ENCODE measurements at places on chromosomes 7 and 10.
A peak's percentile ranks its signal among the peaks of the same experiment; 100 is the strongest.

DNA sequence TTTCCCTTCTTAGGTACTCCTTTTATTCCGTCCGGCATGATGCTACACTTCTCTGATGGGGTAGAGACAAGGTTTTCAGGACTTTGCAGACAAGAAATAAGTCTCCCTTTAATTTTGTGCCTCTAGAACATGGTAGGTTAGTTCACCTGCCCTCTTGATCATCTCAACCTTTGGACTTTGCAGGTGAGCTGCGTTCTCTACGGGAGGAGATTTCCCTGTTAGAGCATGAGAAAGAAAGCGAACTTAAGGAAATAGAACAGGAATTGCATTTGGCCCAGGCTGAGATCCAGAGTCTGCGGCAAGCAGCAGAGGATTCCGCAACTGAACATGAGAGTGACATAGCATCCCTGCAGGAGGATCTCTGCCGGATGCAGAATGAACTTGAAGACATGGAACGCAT, 9.2 kb downstream of the CCDC136 start:
- no peak for DNase-seq

DNA sequence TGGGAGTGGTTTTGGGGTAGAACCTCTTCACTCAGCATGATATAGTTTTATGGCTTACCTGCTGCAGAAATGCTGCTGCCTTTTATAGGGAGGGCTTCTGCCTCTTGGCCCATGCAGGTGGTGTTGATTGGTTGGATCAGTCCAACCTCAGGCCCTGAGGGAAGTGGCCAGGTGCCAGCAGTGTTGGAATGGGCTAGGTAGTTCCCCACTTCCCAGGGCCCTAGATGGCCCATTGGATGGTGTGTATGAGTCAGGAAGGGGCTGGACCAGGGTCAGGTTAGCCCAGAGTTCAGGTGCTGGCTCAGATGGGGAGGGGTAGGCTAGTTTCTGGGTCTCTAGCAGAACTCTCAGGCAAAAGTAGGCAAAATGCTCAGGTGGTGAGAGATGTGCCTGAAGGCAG, 455.5 kb downstream of the CCSER2 start:
- no peak for DNase-seq

DNA sequence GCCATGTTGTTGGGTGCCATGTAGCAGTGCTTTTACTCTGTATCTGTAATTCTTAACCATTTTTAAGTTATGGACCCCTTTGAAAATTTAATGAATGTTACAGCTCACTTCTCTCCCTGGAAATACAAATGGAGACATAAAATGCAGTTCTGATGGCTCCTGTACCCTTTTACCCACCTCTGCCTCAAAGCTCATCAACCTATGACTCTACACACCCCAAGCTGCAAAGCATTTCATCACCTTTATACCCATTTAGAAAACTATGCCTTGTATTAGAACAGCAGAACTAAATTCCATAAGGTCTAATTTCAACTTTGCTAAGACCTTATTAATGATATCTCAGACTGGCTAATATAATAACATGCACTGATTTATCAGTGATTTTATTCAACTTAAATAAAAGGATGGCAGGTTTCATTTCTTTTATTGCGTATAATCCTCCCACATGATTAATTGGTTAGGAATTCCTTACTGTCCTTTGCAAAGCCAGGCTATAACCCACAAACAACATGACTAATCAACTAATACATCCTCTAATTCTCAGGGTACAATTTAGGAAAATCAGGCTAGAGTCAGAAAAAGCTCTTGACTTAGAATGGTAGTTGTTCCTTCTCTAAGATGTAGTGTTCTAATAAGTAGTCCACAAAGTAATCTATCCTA, 68.1 kb downstream of the CPEB3 start:
- no peak for DNase-seq

DNA sequence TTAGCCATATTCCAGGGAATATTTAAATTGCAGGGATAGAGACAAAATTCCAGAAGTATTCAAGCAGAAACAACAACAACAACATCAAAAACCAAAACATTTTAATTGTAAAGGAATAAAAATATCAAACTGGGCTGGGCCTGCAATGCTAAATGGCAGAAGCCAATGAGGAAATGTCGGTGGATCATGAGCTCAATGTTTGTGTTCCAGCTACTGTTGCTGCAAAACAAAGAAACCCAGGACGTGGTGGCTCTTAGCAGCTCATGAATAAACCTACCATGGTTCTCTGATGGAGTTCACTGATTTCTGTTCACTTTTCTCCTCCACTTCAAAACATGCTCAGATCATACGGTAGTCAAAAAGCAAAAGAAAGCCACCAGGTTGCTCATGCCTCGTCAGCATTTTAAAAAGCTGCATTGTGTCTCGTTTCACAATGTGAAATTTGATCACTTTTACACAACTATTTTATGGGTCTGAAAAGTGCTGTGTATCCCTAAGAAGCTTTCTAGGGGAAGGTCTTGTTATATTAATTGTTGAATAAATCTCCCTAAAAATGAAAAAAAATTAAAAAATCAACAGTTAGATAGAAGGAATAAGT, 54.0 kb downstream of the ASNS start:
- no peak for DNase-seq

GRCh38 chr10:34237898-34238455, 577.1 kb downstream of the PARD3 start:
- no peak for DNase-seq

- no peak for DNase-seq
Observed at GRCh38 chr7:41268878-41269277, 434.0 kb downstream of the INHBA start.

DNA sequence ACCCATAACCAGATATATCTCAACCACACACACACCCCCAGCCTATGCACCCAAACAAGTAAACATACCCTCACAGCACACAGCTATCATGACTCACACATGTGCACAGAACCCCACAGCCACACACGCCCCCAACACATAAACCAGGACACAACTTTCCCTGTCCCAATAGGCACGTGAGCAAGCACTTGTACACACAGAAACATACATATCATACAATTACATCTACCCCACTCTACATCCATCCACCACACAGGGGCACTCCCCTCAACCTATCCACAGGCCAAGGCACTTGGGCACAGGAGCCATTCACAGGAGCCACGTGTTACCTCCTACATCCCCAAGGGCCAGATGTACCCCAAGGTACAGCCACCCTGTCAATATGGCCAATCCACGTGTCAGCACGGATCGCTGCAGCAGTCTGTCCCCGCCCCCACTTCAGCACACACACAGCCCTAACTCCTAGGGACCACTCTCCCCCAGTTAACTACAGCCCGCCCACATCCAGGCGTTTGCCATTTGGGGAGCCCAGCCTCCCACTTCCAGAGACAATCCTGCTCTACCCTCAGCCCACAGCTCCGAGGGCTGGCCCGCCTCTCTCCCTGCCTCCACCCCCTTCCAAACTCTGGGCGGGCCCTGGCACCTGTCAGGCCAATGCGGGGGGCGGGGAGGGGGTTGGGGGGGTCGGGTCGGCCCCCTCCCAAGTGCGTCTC, 163.5 kb downstream of the SH3PXD2A start:
- no peak for DNase-seq

DNA sequence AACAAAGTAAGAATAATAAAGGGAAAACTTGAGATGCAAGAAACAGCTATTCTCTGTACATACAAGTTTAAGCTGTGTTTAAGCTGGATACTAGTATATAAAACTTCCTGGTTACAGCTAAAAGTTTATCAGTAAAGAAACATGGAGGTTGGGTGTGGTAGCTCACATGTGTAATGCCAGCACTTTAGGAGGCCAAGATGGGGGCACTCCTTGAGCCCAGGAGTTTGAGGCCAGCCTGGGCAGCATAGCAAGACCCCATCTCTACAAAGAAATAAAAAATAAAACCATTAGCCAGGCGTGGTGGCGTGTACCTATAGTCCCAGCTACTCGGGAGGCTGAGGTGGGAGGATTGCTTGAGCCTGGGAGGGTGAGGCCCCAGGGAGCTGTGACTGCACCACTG, 3.2 kb downstream of the RSU1 start:
- no peak for DNase-seq

DNA sequence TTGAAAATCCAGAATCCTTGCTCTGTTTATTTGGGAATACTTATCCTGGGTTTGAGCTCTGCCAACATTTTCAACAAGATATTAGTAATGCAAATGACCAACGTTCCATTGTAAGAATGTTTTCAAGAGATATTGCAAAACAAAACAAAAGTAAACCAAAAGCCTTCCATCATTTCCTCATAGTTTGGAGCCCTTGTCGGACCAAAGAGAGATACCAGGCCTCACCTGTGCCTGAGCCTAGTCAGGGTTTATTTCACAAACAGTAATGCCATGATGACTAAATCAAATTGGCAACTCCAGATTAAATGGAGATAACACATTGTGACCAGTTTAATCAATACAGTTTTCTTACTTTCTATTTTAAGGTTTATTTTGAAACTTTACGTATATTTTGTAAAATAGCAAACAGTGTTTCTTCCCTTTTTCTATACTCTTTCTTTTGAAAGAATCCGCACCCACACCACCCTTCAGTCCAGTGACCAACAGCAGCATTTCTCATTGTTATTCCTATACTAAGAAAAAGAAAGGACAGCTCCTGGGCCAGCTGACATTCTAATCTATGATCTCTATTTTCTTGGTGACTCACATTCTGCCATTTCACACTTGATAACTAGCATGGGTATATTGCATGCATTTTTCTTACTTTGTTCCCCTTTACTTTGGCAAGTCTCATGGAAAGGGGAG, 168.5 kb upstream of the MEOX2 start:
- DNase-seq, result no peak

GRCh38 chr10:70505908-70506307, 27.3 kb downstream of the PALD1 start:
- no peak for DNase-seq

DNA sequence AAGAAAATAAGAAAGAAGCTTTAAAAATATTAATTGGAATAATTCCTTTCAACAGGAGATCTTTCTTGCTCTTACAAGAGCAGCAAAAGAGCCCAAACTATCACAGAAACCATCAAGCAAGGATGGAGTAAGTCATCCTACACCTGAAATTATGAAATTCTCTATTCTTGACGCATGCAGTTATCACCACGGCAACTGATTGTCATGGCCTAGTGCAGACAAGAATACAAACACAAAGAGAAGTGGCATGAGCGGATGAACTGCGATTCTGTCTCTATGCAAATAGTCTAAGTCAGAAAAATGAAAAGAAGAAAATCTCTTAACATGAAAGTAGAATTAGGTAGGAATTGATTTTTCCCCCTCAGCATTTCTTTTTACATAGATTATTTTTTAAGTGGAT, 54.8 kb upstream of the SLC35B4 start:
- no peak for DNase-seq

- no peak for DNase-seq
Observed at GRCh38 chr10:78954689-78955088, 114.1 kb upstream of the ZMIZ1 start.

DNA sequence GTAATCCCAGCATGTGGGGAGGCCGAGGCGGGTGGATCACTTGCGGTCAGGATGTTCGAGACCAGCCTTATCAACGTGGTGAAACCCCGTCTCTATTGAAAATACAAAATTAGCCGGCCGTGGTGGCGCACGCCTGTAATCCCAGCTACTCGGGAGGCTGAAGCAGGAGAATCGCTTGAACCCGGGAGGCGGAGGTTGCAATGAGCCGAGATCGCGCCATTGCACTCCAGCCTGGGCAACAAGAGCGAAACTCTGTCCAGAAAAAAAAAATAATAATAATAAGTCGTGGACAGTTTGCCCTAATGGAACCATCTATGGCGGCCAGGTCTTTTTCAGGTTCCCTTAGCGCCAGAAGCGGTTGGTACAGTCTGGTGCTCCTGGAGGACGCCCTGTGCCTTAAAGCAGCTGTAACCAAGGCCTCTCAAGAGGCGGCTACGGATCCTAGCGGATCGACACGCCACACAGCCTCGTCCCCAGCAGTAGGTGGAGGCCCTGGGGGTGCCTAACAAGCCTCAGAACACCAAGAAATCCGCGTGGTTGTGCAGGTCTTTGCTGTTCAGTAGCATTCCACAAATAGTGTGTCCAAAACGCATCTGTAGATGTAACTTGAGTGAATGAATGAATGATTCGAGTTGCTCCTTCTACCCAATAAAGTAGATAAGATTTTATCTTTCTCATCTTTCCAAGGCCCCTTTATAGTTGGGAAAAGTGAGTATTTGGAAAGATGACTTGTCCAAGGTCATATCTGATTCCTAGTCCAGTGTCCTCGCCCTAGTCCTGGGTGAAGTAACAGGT, 982 bp downstream of the PGAM1 start:
- peak; percentile 45 for DNase-seq

GRCh38 chr10:110636932-110637557, 7.1 kb upstream of the RBM20 start:
- no peak for DNase-seq

GRCh38 chr7:101729241-101729883, 88.1 kb upstream of the CUX1 start:
- DNase-seq, result no peak

- DNase-seq, result peak; percentile 90
Observed at GRCh38 chr10:109922976-109923921, at the start of gene XPNPEP1. Gene XPNPEP1 (minus strand): TSS chr10:109923511. CDS start chr10:109923433, 78 bp downstream.

- DNase-seq, result no peak
Observed at GRCh38 chr7:67912437-67912836, 915.8 kb downstream of the TYW1 start.

GRCh38 chr7:139430443-139430842, 53.0 kb downstream of the KLRG2 start:
- DNase-seq, result no peak

DNA sequence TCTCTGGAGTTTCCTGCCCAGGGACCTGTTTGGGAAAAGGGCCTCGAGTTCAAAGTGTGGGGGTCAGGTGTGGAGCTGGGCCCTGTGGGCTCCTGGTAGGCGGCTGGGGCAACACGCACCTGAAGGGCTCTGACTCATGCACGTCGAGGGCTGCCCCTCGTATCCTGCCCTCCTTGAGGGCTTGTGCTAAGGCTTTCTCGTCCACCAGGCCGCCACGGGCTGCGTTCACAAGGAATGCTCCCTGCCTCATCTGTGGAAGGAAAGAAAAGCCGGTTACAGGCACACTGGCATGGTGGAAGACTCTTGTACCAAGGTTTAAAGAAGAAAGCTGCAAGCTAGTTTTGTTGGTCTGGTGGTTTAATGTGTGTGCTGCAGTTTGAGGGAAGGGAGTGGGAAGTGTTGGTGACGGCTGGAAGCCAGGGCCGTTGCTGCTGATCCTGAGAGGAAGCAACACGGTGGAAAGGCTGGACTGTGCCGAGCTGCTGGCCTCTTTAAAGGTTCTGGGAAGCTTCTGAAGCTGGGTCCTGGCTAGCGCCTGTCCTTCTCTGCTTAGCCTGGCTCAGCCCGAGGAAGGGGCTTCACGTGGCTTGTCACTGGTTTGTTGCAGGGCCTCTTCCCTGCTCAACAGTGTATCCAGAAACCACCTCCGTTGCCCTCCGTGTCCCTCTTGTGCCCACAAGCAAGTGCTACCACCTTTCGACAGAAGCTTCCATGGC, 52.0 kb downstream of the ZRANB1 start:
- no peak for DNase-seq

GRCh38 chr7:85055196-85055595, 131.7 kb downstream of the SEMA3D start:
- no peak for DNase-seq

DNA sequence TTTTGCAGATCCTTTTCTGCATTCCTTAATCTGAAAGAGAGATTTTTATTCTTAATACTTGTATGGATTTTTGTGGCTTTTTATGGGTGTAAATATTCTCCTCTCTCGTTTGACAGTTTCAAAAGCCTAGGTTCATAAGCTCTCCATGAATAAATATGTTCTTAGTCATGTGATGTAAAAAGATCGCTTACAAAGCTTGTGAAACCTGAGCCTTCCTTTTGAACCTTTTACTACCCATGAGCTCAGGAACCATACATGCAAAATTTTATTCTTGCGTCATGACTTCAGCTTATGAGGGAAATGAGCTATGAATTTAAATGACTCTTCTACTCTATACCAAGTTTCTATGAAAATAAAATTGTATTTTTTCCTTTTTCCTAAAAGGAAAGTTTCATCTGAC, 98.7 kb downstream of the POLL start:
- no peak for DNase-seq
